ENCODE measurements at places on chromosomes 5 and 9. TPM values are rescaled to one million over a fixed set of nuclear protein-coding genes. Genes with fewer than 3 reads are reported as not detected.

Gene POU4F3
- not detected for total RNA-seq

Gene SLC25A2
- total RNA-seq, result not detected

Gene HMCN2
- total RNA-seq, result not detected

Gene ORM2
- total RNA-seq, result not detected

Gene KIF4B
- not detected for total RNA-seq

Gene FOXB2
- total RNA-seq, result not detected

Gene MSX2
- total RNA-seq, result 5.6 TPM

Gene KIF20A
- total RNA-seq, result 46.6 TPM

Gene C9
- not detected for total RNA-seq

Gene CCNI2
- not detected for total RNA-seq

Gene STKLD1
- 0.85 TPM for total RNA-seq

Gene PCDHA6
- total RNA-seq, result not detected

Gene CORO2A
- 1.2 TPM for total RNA-seq

Gene PCDHA8
- not detected for total RNA-seq

Gene SLC36A3
- not detected for total RNA-seq

Gene HTR1A
- not detected for total RNA-seq

Gene MAMDC2
- total RNA-seq, result 0.43 TPM

Gene PCDHB16
- total RNA-seq, result not detected

Gene DMGDH
- total RNA-seq, result not detected
